RPMI7951 (cell line): ENCODE measurements at places on chromosomes 3 and 15.

- no peak for DNase-seq
Measured at GRCh38 chr3:169624533-169624972, 39.0 kb downstream of the MECOM start.

DNA sequence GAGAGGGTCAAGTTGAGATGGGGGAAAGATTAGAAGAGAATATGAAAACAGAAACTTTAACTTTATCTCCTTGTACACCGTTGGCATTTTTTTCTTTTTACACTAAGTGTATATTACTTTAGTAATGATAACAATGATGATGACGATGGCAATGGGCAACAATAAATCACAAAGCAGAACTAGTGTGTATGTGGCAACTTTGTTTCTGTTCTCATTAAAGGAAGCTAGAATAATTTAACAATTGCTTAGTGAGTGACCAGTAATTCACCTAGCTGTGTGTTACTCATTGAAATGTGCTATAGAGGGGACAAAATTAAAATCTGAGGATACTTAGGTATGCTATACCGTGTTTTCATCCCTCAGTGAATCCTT is 318.5 kb upstream of the TBL1XR1 start:
- no peak for DNase-seq

- peak; percentile 63 for DNase-seq
Measured at GRCh38 chr3:194782698-194783404, 97.2 kb downstream of the FAM43A start.

GRCh38 chr3:127573912-127574311 is 16.6 kb downstream of the TPRA1 start:
- no peak for DNase-seq

- DNase-seq = no peak
Measured at GRCh38 chr3:48711727-48712126, 5.3 kb downstream of the IP6K2 start.

- no peak for DNase-seq
Measured at GRCh38 chr15:98967096-98967495, 40.5 kb downstream of the PGPEP1L start.

- peak; percentile 37 for DNase-seq
Measured at GRCh38 chr15:78727561-78727960, 83.7 kb downstream of the ADAMTS7 start.

GRCh38 chr3:169144731-169145130 is 518.8 kb downstream of the MECOM start:
- DNase-seq = peak; percentile 22

GRCh38 chr15:33871980-33872379 is 96.3 kb upstream of the CHRM5 start:
- no peak for DNase-seq

DNA sequence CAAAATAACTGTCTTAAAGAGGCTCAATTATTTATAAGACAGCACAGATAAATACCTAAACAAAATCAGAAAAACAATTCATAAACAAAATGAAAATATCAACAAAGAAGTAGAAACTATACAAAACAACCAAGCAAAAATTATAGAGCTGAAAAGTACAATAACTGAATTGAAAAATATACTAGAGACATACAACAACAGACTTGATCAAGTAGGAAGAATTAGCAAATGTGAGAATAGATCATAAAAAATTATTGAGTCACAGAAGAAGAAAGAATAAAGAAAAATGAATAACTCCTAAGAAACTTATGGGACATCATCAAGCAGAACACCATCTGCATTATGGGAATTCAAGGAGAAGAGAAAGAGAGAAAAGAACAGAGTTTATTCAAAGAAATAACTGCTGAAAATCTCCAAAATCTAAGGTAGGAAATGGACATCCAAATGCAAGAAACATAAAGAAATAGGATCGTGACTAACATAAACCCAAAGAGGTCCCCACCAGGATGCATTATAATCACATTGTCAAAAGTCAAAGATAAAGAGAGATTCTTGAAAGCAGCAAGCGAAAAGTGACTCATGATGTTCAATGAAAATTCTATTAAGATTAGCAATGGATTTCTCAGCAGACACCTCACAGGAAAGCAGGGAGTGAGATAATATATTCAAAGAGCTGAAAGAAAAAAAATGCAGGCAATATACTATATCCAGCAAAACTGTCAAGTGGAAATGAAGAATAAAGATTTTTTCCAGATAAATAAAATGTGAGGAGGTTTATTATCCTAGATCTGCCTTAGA is 85.9 kb downstream of the DCLK3 start:
- DNase-seq = peak; percentile 67

DNA sequence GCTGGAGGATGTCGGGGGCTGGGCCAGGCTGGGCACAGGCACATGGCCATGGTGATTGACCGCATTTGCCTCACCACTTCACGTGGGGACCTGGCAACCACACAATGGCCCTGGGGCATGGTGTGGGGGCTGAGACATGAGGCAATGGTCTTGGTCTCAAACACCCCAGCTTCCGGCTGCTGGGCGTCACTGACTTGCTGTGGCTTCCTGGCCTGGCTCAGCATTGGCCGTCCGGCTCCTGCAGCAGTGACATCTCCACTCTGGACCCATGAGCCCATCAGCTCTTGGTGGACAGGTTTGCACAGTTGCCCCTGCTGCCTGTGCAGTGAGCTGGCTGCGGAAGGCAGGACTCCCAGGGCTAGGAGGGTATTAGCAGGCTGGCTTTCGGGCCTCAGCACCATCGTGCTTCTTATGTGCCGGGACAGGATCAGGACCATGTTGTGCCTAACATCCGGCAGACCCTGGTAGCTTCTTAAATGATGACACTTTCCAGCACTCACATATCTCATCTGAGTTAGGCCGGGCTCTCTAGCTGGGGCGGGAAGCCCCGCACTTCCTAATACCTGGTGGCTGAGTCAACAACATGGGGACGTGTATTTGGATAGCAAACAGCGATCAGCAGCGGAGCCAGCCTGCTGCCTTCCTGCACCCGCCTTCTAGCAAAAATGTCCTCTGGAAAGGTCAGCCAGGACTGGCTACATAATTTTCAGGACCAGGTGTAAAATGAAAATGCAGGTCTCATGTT is 34.1 kb downstream of the ZNF710 start:
- DNase-seq = peak; percentile 83

- DNase-seq = no peak
Measured at GRCh38 chr3:136008221-136008620, 42.7 kb downstream of the PPP2R3A start.

DNA sequence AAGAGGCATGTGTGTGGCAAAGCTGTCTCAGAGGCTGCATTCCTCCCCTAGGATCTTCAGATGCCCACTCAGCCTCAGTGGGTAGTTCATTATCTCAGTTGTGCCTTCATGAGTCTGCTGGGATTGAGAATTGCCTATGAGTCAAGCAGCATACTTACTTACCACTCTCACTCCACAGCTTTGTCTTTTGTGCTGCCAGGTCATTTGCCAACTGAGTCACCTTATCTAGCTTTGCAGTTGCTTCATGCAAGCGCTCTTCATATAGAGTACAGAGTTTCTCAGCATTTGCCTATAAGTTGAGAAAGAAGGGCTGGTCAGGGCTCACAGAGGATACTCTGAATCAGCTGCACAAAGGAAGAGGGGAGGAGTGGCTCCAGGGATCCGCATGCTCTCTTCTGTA is 89.5 kb downstream of the MYH15 start:
- DNase-seq = peak; percentile 48

GRCh38 chr3:51353691-51354090 is 31.4 kb upstream of the MANF start:
- DNase-seq = no peak

GRCh38 chr15:69561071-69561784 is 108.6 kb downstream of the RPLP1 start:
- DNase-seq = no peak

DNA sequence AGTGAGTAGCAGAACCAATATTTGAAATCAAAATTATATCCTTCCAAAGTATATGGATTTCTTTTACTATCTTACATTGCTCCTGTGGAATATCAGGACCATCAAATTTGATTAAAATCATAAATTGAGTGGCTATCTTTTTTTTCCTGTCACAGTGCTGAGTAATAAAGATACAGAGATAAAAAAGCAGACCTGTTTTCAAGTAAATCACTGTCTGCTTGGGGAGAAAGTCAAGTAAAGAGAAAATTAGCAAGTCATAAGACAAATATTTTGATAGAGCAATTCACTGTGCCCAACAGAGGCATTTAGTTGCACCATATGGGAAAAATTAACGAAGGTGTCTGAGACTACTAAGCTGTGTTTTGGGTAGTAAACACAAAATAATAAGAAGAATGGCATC is 933.7 kb downstream of the NTRK3 start:
- DNase-seq = no peak

- DNase-seq = no peak
Measured at GRCh38 chr3:121989943-121990342, 32.1 kb downstream of the ILDR1 start.

- no peak for DNase-seq
Measured at GRCh38 chr3:184290331-184290730, 8.7 kb upstream of the PSMD2 start.

DNA sequence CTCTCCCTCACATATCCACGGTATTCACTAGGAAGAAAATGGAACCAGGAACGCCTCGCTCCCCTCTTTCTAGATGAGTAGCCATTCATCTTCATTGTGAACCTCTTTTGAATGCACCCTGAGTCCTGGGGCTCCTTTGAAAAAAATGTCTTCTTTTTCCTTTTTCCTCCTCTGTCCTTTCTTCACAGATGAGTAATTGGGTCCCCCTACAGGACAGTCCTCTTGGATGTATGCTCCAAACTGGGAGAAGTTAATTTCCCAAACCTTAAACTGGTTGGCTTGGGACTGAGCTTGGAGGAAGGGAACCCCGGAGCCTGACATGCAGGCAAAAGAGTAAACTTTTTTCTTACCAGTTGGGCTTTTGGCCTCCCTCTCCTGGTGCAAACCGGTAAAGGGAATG is 108.8 kb downstream of the DPH6 start:
- peak; percentile 36 for DNase-seq

- DNase-seq = peak; percentile 22
Measured at GRCh38 chr3:62703451-62704167, 171.6 kb downstream of the CADPS start.

- DNase-seq = no peak
Measured at GRCh38 chr3:58837856-58838255, 171.3 kb upstream of the FAM3D start.

GRCh38 chr15:27820232-27820631 is 278.9 kb downstream of the OCA2 start:
- DNase-seq = peak; percentile 29

- no peak for DNase-seq
Measured at GRCh38 chr15:70407955-70408354, 310.2 kb upstream of the TLE3 start.

GRCh38 chr3:59286791-59287531 is 237.1 kb upstream of the CFAP20DC start:
- DNase-seq = peak; percentile 91

DNA sequence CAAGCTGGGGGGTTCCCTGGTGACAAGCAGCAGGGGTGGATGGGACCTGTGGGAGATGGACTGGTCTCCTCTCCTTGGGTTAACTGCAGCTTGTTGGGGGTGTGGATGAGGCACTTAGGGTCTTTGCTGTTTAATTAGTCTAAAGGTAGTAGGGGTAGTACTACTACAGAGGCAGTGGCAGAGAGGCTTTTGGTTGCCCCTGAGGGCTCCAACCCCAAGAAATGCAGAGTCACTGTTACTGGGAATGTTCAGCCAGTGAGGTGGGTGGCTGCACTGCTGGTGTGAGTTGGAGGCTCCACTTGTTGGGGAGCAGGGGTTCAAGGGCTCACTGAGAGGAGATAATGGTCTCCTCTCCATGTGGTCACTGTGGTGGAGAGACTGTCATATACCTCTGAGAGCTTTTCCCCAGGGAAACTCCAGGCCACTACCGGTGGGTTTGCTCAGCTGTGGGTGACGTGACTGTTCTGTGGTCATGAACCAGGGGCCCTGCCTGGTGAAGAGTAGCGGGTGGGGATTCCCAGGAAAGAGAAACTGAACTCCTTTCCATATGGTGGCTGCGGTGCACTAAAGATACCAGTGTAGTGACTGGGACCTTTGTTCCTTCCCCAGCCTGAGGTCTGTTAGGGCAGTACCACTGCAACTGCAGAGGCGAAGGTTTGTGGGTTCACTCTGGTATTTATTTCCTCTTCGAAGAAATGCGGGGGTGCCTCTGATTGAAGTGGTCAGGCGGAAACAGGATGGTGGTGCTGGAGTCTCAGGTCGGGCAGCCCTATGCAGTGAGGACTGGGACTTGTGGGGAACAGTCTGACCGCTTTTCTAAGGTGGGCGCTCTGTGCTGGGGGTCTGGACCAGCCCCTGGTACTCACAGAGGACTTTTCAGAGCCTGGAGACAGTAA is 68.9 kb upstream of the TNFSF10 start:
- peak; percentile 99 for DNase-seq

GRCh38 chr3:64055076-64055475 is 31.8 kb upstream of the PSMD6 start:
- no peak for DNase-seq

DNA sequence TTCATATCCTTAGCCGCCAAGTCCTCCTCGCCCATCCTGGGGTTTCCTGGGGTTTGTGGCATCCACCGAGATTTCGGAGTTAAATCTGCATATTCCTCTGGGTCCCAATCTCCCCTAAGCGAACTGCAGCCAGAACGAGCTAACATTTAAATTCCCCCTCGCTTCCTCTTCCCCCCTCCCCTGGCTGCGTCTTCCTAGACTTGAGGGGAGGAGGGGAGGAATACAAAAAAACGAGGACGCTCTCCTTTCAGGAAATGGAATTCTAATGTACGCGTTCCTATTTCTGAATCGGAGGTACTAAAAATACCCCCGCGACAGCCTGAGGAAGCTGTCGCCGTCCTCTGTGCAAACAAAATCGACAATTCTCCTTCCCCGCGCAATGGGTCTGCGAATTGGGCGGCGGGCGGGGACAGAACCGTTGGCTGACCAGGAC is 5.6 kb downstream of the FEZF2 start:
- no peak for DNase-seq

GRCh38 chr15:27124287-27124871 is 153.4 kb downstream of the GABRG3 start:
- DNase-seq = peak; percentile 6

DNA sequence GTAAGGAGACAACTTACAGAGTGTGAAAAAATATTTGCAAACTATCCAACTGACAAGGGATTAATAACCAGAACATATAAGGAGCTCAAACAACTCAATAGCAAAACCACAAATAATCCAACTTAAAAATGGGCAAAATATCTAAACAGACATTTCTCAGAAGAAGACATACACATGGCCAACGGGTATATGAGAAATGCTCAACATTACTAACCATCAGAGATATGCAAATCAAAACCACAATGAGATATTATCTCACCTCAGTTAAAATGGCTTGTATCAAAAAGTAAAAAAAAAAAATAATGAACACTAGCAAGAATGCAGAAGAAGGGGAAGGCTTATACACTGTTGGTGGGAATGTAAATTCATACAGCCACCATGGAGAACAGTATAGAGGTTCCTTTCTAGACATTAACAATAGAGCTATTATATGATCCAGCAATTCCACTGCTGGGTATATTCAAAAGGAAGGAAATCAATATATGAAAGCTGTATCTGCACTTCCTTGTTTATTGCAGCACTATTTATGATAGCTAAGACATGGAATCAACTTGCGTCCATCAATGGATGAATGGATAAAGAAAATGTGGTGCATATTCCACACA is 998.6 kb downstream of the NAALADL2 start:
- no peak for DNase-seq
